ENCODE measurements at places on chromosomes 12 and 14.

GRCh38 chr14:58832095-58832521 lies 194.3 kb downstream of the DACT1 start:
- peak; percentile 48 for DNase-seq

DNA sequence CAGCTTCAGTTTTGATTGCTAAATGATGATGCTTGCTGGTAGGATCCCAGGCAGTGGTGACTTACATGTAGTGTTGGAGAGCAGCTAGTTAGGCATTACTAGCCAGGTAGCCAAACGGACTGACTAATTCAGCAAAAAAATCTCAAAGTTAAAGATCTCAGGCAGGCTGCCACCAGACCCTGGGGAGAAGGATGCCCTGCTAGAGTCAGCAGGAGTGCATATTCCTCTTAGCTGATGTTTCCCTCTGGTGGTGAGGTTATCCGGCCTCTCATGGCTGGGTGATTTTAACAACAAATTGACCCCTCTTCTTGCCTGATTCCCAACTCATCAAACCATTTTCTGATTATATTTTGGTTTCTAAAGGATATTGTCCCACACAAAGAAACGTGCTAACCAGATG lies 2.8 kb downstream of the EFS start:
- DNase-seq, result no peak

GRCh38 chr12:80838024-80838658 lies 99.6 kb downstream of the LIN7A start:
- DNase-seq, result no peak

- DNase-seq, result no peak
These were observed 1621.5 kb upstream of the FLRT2 start for GRCh38 chr14:83908419-83908818.

DNA sequence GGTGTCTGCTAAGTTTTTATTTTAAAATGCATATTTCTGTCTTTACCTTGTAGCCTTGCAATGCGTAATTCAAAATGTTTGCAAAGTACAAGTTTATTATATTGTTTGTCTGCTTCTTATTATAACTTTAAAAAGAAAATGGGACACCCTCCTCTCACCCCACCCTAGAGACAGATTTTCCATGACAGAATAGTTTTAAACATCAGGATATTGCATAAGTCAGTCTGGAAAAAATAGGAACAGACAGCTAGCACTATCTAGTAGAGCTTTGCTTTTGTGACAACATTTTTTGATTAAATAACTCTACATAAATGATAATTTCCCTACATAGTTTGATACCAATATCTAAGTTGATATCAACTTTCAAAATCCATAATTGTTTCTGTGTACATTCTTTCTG lies 71.3 kb downstream of the PDE3A start:
- no peak for DNase-seq

DNA sequence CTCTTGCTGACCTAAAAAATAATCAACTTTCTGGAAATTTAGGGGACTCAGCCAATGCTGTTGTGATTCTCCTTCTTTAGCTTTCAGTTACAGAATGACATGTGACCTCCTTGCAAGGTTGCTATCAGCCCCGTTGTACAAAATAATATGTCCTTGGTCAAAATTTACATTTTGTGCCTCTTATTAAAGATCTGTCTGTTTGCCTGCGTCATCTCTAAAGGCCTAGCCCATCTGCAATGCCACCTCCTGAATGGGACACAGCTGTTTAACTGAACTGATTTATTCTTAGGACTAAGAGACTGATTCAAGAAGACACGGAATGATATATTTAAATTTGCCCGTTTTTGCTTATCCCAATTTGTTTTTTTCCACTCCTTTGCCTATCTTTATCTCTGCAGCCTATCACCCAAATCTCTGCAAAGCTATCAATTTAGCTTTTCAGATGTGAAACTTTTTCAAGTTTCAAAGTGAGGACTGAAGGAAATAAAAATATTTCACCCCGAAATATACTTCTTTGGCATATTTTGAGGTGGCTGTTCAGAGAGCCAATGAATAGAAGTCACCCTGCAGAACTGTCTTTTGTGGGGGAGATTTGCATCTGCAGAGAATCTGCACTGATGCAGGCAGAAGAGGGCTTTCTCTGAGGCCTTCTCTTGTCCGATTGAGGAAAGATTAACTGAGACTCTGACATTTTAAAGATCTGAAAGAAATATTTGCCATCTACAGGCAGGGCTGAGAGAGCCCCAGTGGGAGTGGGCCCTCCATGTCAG lies 126.0 kb downstream of the VEZT start:
- no peak for DNase-seq

DNA sequence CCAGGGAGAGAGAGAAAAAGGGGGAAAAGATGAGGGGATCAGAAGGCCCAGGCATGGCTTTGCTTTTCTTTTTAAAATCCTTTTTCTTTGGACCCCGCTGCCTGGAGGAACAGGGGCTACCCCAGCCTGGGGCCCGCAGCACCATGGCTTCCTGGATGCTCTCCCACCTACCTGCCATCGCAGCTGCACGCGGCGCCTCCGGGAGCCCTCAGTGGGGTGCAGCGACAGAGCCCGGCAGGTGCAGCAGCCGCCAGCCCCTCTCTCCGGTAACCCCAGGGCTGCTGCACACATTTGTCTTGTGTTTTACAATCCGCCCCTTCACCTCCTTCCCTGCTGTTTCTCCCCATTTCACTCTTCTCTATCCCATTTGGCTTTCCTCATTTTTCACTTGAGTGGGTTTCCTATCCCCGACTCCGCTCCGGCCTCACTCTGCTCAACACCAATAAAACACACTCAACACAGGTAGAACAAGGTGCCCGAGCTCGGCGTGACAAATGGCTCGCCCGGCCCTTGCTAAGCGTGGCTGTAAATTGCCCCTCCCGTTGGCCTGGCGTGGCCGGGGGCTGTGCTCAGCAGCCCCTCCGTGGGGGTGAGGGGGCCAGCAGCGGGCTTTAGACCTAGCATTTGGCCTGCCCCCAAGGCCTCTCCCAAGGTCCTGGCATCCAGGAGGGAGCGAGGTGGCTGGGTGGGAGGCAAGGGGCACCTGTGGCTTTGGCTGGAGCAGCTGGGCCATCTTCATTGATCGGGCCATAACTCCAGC lies 52.6 kb upstream of the GPATCH2L start:
- DNase-seq, result no peak

- DNase-seq, result no peak
These were observed 266.8 kb downstream of the TTC6 start for GRCh38 chr14:37862263-37862662.

GRCh38 chr14:71021347-71022011 lies 114.2 kb downstream of the PCNX1 start:
- DNase-seq, result no peak

GRCh38 chr14:96486705-96487104 lies 15.5 kb upstream of the PAPOLA start:
- no peak for DNase-seq

- no peak for DNase-seq
These were observed 10.9 kb downstream of the HIF1A start for GRCh38 chr14:61706096-61706690.

DNA sequence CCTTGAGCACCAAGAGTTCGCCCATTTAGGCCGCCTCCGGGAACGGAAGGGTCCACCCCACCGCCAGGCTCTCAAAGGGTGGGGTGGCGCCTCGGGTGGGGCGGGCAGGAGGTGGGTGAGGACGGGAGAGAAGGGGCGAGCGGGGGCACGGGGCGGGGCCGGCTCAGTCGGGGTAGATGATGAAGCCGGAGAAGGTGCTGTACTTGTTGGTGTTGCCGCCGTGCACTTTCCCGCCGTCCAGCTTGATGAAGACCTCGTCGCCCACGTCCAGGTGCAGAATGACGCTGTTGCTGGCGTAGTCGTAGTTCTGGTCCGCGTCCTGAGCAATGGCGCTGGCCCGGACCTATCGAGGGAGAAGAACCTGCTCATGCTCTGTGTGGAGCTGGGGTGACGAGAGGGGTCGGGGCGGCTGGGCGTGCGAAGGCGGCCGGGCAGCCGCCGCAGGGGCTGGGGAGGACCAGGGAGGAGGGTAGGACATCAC lies 4.1 kb downstream of the C1QL4 start:
- no peak for DNase-seq

- DNase-seq, result no peak
These were observed 514.6 kb downstream of the MED13L start for GRCh38 chr12:115762936-115763335.

Measured in NCI-H1694 (cell line).